ENCODE measurements at places on chromosomes 11 and 22.

- no peak for DNase-seq
- no peaks in the 10 kb centered on the region for H3K27me3 ChIP-seq
- H3K4me3 ChIP-seq = no peak overlapping the region
- no peaks in the 10 kb centered on the region for H3K4me1 ChIP-seq
- no peaks in the 10 kb centered on the region for H3K36me3 ChIP-seq
Measured at GRCh38 chr11:86990031-86990430, 34.8 kb upstream of the FZD4 start.

- H3K27me3 ChIP-seq = no peaks in the 10 kb centered on the region
- H3K36me3 ChIP-seq = peaks cover 21% of the 10 kb centered on the region
- H3K4me1 ChIP-seq = peaks cover 7% of the 10 kb centered on the region
- H3K4me3 ChIP-seq = no peak overlapping the region
Measured at GRCh38 chr11:63652671-63653070, 18.5 kb downstream of the ATL3 start.

DNA sequence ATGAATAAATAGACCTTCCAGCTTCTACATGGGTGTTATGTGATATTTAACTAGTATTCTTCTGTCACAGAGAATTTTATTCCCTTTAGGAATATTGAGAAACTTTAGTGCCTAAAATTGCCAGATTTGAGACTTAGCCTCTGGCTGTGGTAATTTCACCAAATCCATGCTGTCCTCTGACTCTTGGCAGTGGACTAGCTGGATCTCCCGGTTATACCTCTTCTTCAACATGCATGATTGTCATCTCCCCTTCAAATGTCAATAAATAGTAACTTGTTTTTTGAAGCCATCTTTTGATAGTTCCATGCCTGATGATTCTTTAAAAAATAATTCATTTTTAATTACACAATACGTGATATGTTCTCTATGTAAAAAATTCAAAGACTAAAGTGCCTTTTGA, 8.4 kb downstream of the AQP11 start:
- H3K27ac ChIP-seq = no peak overlapping the region
- H3K36me3 ChIP-seq = no peaks in the 10 kb centered on the region
- no peak for DNase-seq
- H3K4me3 ChIP-seq = no peak overlapping the region
- peaks cover 4% of the 10 kb centered on the region for H3K4me1 ChIP-seq

DNA sequence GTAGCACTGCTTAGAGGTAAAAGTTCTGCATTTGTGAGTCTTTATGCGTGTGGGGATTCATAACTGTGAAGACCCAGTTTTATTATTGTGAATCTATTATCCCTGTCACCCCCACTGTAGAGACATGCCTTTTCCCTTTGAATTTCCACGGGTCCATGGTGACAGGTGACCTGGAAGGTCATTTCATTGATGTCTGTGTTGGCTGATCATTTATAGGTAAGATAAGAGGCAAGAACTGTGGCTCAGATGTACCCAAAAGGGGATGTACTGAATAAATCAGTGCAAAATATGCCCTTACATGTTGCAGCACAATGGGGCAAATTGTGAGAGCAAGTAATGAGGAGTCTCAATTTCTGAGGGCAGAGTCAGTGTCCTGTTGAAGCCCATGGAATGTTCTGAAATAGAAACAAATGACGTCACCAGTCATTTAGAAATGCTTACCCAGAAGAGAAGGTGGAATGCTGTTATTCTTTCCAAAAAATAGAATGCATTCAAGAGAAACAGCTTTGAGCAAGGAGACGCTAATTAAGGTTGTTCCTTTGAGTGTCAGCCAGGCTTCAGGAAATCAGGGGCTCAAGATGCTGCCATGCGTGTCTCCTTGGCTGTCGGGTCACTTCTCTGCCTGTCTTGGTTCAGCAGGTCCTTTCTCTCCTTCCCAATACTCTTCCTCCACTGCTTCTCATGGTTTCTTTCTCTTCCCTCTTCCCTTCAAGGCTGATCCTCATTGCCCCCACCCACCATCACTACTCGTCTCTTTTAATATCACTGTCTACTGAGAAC, 118.7 kb upstream of the E2F8 start:
- H3K27ac ChIP-seq = no peak overlapping the region
- no peaks in the 10 kb centered on the region for H3K4me1 ChIP-seq
- DNase-seq = no peak

GRCh38 chr11:40054631-40055030, 1404.8 kb downstream of the LRRC4C start:
- no peak for DNase-seq
- H3K4me1 ChIP-seq = no peaks in the 10 kb centered on the region
- H3K36me3 ChIP-seq = no peaks in the 10 kb centered on the region
- H3K27ac ChIP-seq = no peak overlapping the region
- no peak overlapping the region for H3K4me3 ChIP-seq
- H3K27me3 ChIP-seq = no peaks in the 10 kb centered on the region
